ENCODE measurements at places on chromosomes 12 and 14. TPM values are rescaled to one million over a fixed set of nuclear protein-coding genes. Genes with fewer than 3 reads are reported as not detected.

A2M gene
- total RNA-seq, result 61.8 TPM

PITPNM2 gene
- total RNA-seq, result 5.5 TPM

TRHDE gene
- total RNA-seq, result 31.1 TPM

LRTM2 gene
- total RNA-seq, result 3.5 TPM

INHBC gene
- total RNA-seq, result not detected

PRH2 gene
- 0.64 TPM for total RNA-seq

LYZ gene
- 6.4 TPM for total RNA-seq

MFAP5 gene
- total RNA-seq, result 1.4 TPM

IKZF4 gene
- total RNA-seq, result 4.9 TPM

MORN3 gene
- total RNA-seq, result 1.6 TPM

GRIN2B gene
- 44.9 TPM for total RNA-seq

PPP4R4 gene
- 3.0 TPM for total RNA-seq

RTN1 gene
- 527 TPM for total RNA-seq

B4GALNT3 gene
- 2.4 TPM for total RNA-seq

BEGAIN gene
- total RNA-seq, result 6.0 TPM

SYT1 gene
- total RNA-seq, result 128 TPM

KRT4 gene
- not detected for total RNA-seq

LRP1-AS gene
- not detected for total RNA-seq

PTPN6 gene
- total RNA-seq, result 2.9 TPM

CPNE6 gene
- total RNA-seq, result 0.36 TPM

ALX1 gene
- total RNA-seq, result not detected

FAM181A gene
- 2.4 TPM for total RNA-seq

WNT1 gene
- total RNA-seq, result not detected

LGR5 gene
- total RNA-seq, result 0.91 TPM

KRT79 gene
- total RNA-seq, result not detected

GTF2H3 gene
- 28.0 TPM for total RNA-seq

EID3 gene
- total RNA-seq, result 8.5 TPM

C1QL4 gene
- total RNA-seq, result 2.7 TPM

TESPA1 gene
- total RNA-seq, result not detected

CMA1 gene
- not detected for total RNA-seq

LMO3 gene
- total RNA-seq, result 62.1 TPM

DHH gene
- 0.54 TPM for total RNA-seq

RFX4 gene
- total RNA-seq, result 25.9 TPM

NTS gene
- total RNA-seq, result 1.2 TPM

SLC38A4 gene
- total RNA-seq, result 1.4 TPM

GPD1 gene
- 1.7 TPM for total RNA-seq

TMEM63C gene
- total RNA-seq, result 16.9 TPM

TAS2R14 gene
- total RNA-seq, result 23.5 TPM

GALNT8 gene
- 26.1 TPM for total RNA-seq

ETFBKMT gene
- 2.6 TPM for total RNA-seq

DCP1B gene
- total RNA-seq, result 11.4 TPM
